ENCODE measurements at places on chromosomes 3 and 15.

GRCh38 chr15:99126131-99126588 lies 21.3 kb downstream of the SYNM start:
- no peak for DNase-seq

- DNase-seq = no peak
Measured at GRCh38 chr3:74426571-74426970, 187.9 kb downstream of the CNTN3 start.

DNA sequence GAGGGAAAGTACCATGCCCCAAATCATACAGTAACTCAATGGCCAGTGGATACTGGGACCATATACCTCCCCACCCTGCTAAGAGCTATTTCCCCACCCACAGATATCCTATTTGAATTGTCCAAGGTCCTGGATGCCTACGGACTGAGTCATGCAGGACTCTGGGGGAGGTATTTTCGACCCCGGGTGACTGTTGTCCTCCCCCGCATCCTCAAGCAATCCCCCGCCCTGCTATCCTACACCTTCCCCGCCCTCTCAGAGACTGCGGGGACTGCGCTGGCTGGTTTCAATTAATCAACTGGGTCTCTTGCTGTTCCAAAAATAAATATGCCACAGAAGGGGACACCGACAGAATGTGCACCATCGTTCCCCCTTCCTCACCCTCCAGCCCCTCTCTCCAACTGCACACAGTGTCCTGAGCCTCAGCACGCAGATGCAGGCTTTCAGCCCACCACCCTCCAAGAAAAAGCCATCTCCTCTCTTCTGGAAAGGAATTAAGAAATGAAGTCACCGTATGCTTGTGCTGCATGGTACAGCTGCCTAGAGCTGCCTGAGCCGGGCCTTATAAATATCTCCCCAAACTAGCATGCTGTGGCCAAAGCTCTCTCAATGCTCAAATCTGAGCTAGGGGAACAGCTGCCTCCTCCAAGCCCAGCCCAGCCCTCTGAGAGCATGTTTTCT lies 8.1 kb downstream of the CAV3 start:
- DNase-seq = no peak

- DNase-seq = no peak
Measured at GRCh38 chr3:7752005-7752404, 749.6 kb upstream of the LMCD1 start.

DNA sequence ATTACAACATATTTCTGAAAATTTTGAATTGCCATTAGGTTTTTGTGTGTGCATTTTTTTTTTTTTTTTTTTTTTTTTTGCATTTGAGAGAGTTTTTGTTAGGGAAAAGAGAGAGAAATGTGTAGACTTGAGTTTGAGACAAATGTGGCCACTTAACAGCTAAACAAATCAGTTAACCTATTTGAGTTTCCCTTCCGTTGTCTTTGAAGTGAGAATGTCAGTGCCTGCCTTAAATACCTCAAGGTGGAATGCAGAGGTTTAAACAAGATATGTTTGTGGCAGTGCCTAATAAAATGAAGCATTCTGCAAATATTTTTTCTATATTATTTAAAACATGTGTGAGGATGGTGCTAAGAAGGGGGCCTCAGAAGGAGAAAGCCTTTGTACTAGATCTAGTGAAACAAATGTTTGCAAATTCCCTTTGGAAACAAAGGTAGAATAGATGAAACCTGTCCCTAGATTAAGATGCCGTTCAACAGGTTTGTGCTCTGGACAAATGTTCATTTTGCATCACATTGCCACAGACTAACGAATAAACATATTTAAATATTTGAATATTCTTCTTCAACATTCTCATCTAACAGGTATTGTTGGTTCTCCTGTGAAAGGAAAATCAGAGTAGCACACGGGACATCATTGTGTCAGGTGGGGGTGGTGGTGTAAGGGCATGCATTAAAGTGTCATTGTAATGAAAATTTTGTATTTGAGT lies 80.7 kb downstream of the SATB1 start:
- no peak for DNase-seq

DNA sequence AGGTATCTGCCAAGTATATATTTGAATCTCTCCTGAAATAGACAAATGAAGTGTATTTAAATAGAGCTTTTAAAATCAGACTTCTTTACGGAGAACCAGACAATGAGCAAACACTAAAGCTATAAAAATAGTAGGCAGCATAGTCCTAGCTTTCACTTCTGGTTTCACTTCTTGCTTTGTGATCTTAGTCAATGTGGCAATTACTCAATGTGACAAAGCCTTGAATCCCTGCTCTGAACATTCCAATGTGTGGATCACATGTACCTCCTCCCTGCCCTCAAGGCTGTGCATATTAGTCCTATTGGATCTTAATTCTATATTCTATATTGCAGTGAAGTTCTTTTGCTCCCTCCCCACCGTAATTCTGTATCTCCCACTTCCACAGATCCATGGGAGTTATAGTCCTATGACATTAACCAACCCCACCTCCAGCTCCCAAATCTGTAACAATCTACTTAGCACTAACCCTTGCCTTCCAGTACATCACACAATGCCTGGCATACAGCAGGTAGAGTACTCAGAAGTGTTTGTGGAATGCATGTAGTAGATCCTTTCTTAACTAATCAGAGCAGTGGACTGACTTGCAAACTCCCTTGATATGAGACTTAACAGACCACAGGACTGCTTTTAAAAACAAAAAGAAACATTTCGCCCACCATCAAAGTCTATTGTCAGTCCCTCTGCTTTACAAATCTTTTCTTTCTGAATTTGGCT lies 24.3 kb upstream of the CP start:
- no peak for DNase-seq

GRCh38 chr3:108393128-108393900 lies 97.0 kb downstream of the HHLA2 start:
- DNase-seq = no peak

GRCh38 chr3:99470841-99471240 lies 167.6 kb upstream of the COL8A1 start:
- no peak for DNase-seq

GRCh38 chr3:32596282-32596908 lies 25.7 kb upstream of the DYNC1LI1 start:
- no peak for DNase-seq

DNA sequence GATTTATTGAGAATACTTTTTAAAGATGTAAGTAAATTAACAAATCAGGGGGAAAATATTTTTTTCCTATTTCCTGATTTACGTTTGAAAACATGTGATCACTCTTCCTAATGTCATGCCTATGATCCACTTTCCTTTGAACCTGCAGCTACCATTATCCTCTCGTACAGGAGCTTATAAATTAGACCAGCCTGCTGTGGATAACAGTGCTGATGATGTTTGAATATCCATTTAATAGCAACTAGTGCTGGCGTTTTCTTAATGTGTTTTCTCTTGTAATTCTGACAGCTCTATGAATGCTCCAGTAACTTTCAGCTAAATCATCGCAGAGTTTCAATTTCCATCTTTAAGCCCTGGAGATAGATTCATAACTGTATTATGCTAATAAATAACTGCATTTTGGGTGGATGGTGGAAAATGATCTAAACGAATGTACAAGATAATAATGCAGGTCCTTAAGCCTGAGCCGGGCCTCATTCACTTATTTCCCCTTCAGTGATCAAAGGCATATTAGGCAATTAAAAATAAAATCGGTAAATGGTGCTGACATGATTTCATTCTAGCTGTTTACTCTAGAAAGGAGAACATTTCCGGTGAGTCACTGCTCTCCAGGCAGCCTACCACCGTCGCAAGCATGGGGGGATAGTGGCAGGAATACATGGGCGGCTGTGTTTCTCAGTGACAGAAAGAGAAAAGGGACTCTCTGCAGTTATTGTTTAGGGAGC lies 58.5 kb upstream of the SLC24A5 start:
- DNase-seq = no peak

GRCh38 chr3:56783644-56784447 lies 17.9 kb downstream of the ARHGEF3 start:
- peak; percentile 43 for DNase-seq

DNA sequence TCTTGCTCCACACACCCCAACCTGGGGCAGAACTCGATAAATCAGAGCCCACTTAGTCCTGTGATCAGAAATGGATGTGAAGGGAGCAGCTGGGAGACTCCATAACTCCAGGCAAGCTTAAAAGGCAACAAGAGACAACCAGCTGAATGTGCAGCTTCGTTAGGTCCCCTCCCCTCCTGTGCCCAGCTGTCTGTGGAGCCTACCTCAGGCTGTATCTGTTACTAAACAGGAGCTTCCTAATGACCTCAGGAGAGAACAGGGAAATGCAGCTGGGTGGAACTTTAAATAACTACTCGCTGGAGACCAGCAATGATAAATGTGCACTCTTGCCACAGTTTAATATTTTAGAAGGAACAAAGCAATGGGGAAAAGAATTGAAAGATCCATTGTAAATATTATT lies 25.9 kb downstream of the SLC9A9 start:
- DNase-seq = no peak

DNA sequence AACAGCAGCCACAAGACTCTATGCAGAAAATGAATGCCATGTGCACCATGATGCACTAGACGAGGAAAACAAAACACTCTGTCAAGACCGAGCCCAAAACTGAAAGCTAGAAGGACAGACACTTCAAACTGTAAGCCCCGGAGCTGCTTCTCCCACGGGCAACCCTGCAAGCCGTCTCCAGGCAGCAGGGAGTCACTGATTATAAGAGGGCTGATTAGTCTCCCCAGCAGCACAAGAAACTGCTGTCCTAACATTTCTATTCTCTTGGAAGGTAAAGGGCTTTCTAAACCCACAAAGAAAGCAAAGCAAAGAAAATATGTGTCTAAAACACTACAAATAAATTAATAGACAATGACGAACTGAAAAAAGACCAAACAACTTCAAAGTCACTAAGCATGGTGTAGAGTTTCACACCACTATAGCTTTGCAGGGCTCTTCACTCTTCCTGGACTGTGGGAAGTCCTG lies 15.5 kb downstream of the TBC1D2B start:
- DNase-seq = no peak

GRCh38 chr3:187264911-187265310 lies 26.6 kb downstream of the MASP1 start:
- no peak for DNase-seq

DNA sequence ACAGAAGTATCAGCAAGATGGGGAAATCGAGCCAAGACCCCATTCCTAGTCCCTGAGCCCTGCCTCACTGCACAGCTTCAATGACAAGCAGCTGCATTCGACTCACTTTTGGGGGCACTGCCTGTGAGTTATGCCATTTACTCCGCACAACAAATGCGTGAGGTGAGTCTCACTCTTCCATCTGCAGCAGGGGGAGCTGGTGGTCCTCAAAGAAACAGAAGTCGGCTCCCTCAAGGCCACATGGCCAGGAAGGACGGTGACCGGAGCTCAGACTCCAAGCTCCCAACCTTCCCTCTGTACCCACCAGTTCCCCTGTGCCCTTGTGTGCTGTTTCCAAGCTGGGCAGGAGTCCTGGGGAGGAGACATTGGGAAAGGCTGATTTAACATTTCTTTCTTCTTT lies 127.7 kb upstream of the IQSEC1 start:
- DNase-seq = no peak

GRCh38 chr3:132256989-132257388 lies 60.2 kb upstream of the ACP3 start:
- no peak for DNase-seq

DNA sequence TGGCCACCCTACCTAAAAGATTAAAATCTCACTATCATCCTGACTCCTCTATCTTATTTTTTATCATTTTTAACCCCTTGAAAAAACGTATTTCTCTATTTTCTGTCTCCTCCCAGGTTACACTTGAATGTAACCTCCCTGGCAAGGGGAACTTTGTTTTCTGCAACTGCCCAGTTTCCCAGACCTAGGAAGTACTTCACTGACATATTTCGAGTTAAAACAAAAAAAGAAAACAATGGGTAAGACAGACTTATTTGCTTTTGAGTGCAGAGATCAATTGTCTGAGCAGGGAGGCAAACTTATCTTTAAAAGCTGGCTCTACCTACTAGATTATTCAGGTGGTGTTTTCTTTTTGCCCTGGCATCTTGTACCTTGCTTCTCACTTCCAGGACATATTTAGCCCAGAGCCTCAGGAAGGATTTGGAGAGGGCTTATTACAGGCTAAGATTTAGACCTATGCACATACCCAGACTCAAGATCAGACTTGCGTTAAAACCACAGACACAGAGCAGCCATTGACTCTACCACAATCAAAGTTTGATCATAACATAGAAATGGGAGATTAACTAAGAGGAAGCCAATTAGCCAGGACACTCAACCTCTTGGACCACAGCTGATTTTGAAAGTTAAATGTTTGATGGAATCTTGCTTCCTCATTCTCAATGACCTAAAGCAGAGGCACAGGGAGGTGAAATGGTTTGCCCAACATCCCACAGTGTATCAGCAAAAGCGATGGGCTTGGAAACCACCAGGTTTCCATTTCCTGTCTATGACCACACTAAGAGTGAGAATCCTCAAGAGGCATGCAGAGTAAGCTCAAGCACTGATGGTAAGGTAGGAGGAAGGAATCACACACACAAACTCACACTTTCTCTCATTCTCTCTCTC lies 169.5 kb upstream of the THBS1 start:
- DNase-seq = no peak

DNA sequence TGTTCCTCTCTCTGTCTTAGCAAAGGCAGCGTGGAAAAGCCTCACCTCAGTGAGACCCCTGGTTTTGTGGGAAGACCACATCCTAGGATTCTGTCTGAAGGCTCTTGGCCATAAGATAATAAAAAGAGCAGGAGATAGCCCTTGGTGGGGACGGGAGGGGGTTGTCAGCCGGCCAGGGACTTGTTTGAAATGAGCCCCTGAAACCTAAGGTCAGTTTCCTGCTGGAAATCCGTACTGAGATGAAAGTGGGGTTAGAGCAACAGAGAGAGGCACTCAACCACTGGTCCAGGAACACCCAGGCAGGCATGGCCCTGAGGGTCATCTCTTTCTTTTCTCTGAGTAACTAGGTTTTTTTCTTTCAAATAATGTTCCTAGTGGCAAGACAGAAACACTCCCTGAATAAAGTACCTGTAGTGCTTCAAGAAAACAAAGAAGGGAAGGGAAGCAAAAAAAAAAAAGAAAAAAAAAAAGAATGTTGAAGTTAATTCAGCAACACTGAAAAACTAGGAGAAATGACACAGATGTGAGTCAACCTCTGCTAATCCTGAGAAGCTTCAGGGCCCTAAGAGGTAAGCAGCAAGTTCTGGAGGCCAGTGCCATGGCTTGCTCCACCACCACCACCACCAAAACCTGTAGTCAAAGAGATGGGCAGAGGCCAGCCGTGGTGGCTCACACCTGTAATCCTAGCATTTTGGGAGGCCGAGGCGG lies 3.2 kb downstream of the ITGB5 start:
- no peak for DNase-seq

DNA sequence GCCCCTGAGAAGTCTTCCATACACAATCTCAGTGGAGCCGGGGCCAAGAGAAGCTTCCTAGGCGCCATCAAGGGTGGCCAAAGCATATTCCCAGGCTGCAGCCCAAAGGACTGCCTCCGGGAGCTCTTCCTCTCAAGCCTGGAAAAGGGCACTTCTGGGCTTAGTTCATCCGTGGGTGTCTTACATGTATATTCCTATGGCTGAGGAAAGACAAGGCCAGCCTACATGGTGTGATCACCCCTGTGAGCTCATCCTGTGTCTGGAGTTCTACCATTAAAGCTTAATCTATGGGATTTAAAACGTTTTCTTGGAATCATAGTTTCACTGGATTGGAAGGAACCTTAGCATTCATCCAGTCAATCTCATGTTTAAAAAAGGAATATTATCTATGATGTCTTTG lies 21.9 kb upstream of the TIMP4 start:
- no peak for DNase-seq
